ENCODE measurements at places on chromosomes 12 and 14.

GRCh38 chr14:100810861-100811461 is 15.0 kb upstream of the MEG3 start:
- DNase-seq, result no peak

- DNase-seq, result no peak
Measured at GRCh38 chr12:41264281-41264680, 76.2 kb downstream of the PDZRN4 start.

- DNase-seq, result no peak
Measured at GRCh38 chr12:127559349-127560040, 707.5 kb upstream of the TMEM132C start.

- no peak for DNase-seq
Measured at GRCh38 chr12:110382683-110383082, 20.8 kb downstream of the ANAPC7 start.

DNA sequence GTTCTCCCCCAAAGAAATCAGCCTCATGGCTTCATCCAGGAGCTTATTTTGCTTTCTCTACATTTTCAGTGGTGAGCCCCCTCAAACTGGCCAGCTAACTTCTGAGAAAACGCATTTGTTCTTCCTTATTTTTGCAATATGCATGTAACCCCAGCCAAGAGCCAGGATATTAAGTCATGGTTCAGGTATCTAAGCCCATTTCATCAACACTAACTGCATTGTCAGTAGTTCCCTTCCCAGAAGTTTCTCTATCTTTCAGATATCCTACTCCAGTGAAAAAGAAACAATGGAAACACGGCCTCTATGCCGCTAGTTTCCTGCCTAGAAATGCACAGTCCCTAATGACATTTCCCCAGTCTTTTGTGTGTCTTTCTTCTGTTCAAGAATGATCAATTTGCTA is 102.8 kb upstream of the RASSF8 start:
- no peak for DNase-seq

DNA sequence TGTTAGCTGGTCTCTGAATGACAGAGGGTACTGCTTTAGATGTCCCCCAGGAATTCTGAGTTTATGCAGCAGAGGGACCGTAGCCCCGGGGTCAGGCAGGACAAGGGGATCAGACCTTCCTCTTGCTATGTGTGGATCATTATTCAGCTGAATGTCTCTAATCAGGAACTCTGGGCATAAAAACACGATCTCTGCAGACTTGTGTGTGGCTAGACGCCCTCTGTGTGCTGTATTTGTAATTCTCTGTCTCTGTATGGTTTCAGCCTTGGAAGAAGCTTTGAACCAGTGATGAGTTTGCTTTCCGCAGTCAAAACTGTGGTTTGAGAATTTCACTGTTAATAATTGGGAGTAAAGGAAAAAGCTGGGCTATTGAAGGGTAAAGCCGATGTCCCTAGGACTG is 125.3 kb downstream of the ETV6 start:
- no peak for DNase-seq

GRCh38 chr12:65536876-65537681 is 258.6 kb downstream of the MSRB3 start:
- no peak for DNase-seq

DNA sequence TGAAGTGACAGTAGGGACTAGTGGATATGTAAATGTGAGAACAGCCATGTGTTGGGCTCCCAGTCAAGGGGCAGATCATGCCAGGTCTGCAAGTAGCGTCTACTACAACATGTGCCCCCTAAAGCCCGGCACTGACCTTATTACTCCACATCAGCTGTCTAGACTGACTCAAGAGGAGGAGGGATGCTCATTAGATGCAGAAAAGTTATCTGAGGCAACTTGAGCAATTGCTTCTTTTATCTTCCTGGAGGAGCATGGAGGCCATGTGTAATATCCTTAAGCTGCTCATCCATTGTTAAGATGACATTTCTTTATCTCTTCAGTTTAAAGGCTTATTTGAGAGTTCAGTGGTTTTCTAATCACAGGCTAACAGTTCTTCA is 404.7 kb upstream of the FLRT2 start:
- DNase-seq, result no peak

- no peak for DNase-seq
Measured at GRCh38 chr12:2236506-2237294, 183.9 kb downstream of the CACNA1C start.

- DNase-seq, result no peak
Measured at GRCh38 chr12:99455350-99456035, 192.1 kb upstream of the GARIN6 start.

DNA sequence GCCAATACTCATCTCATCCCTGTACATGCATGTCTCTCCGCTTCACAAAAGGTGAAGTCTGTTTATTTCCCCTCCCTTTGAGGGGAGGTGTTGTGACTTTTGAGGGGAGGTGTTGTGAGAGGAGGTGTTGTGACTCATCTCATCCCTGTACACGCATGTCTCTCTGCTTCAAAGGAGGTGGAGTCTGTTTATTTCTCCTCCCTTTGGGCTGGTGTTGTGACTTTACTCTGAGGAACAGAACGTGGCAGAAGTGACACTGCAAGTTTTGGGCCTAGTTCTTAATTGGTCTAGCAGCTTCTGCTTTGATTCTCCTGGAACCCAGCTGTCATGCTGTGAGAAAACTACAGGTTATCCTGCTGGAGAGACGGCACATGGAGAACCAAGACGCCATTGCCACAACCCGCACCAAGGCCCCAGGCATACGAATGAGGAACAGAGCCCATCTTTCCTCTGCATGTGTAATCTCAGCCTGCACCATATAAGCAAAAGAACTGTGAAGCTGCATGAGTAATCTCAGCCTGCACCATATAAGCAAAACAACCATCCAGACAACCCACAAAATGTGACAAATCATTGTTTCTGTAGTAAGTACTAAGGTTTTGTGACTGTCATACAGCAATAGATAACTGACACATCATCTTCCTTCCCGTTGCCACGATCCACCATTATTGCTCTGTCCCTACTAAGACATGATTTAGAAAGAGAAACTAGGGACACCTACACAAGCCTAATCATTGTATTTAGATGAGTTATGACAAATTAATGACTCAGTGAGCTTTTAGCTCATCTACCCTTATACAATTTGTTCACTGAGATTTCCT is 30.0 kb downstream of the GALNT4 start:
- DNase-seq, result no peak

GRCh38 chr14:87975636-87976035 is 17.3 kb downstream of the GALC start:
- no peak for DNase-seq

DNA sequence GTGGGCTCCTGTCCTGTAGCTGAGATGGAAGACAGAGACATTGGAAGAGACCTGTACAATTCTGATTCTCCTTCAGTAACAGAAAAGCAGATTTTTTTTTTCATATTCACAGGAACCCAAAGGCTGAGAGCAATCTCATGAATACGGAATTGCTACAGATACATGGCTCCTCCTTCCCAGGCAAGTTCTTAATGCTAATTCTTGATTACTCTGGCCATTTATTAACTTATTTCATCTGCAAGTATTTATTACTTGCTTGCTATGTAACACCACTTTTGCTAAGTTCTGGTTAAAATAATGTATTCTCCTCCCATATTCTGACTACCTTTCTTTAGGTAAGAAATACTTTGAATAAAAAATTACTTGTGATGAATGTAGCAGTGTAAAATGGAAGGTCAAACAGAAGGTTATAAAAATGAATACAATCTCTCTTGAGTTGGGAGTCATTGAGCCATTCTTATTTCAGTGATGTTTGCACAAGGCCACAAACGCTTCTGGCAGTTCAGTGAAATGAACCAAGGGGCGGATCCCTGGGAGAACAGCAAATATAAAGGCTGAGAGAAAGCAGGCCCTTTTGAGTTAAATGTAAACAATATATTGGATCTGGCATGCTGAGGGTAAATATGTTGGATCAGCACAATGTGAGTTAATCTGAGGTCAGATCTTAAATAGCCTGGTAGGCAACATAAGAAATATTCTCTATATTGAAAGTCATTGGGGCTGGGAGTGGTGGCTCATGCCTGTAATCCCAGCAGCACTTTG is 37.6 kb downstream of the MUCL1 start:
- no peak for DNase-seq

GRCh38 chr14:99506276-99506675 is 25.1 kb downstream of the CCNK start:
- DNase-seq, result no peak

GRCh38 chr12:56141946-56142784 is 10.2 kb upstream of the MYL6B start:
- DNase-seq, result no peak

- no peak for DNase-seq
Measured at GRCh38 chr14:103428723-103429556, 43.7 kb downstream of the MARK3 start.

GRCh38 chr14:24298892-24299254 is 707 bp downstream of the DHRS1 start:
- DNase-seq, result peak; percentile 16

GRCh38 chr12:117087808-117088207 is 11.4 kb downstream of the TESC start:
- no peak for DNase-seq

DNA sequence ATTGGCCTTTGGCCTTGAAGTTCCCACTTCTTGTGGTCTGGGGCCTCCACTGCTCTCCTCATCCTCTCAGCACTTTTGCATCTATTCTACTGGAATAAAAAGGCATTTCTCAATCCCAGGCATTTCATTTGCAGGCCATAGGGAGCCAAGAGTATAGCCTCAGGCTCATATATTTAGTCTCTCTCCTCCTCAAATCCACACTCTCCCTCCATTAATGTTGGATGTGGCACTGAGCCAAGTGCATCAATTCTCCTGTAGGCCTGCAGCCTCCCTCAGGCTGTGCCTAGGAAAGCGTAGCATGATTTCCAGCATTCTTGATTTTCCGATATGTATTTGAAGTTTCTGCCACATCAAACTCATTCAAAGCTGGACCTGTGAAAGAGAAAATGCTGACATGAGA is 211.5 kb upstream of the CPNE8 start:
- no peak for DNase-seq

- no peak for DNase-seq
Measured at GRCh38 chr12:41188841-41189394, 798 bp downstream of the PDZRN4 start.

- DNase-seq, result no peak
Measured at GRCh38 chr12:24845615-24846014, 103.3 kb downstream of the BCAT1 start.

GRCh38 chr12:76356071-76356470 is 7.9 kb upstream of the BBS10 start:
- DNase-seq, result no peak

DNA sequence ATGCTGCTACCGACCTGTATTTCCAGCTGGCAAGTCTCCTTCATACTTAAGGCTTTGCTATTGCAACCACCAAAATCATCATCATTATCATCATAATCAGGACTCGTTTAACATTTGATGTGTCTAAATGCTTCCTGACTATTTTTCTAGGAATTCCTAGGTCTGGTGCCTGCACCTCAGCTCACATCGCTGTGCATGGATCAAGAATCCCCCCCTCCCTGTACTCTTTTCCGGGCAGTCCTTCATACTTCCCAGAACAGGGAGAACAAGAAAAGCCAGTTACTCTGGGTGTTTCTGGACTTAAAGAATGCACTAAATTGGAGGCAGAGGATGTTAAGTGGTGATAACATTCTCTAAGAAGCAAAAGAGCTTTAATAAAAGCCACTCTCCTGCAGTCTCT is 9.4 kb downstream of the ERP27 start:
- DNase-seq, result no peak

- DNase-seq, result no peak
Measured at GRCh38 chr12:91973813-91974212, 171.8 kb downstream of the BTG1 start.

DNA sequence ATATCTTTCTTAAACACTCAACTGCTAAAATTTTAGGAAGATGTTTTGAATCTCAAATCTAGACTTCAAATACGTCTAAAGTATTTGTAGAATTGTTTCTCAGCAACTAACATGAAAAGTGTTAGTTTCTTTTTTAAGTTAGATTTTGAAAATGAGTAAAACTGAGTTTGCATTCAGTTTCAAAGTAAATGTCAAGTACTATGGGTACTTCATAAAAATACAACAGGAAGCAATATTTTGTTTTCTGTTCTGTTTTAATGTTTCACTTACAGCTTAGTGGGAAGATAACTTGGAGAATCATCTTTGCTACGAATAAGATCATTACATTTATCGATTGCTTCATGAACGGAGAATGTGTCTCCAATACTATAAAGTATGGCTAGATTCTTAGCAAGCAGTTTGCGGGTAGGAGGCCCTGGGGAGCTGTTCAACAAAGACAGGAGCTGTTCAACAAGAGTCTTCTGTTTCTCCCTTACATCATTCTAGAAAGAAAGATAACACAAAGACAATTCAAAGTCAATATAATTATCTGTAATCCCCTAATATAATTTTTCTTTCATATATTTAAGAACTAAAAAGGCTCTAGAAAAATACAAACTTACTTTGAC is 20.2 kb downstream of the HEATR5A start:
- no peak for DNase-seq

DNA sequence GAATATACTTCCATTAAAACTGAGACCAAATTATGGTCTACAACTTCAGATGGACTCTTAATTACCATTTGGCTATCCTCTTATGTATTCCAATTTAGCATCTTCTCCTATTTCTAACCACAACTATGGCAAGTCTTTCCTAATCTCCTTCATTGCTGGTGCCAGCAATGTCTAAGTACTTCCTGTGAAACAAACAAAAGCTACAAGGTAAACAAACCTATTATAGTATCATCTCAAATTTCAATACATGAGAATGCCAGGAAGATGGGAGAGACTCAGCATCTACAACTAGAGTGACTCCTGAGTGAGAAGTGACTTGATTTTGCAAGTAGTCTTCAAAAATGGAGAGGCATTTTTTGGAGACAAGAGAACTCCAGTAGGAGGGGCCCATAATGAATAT is 202.9 kb upstream of the ATXN7L3B start:
- no peak for DNase-seq

DNA sequence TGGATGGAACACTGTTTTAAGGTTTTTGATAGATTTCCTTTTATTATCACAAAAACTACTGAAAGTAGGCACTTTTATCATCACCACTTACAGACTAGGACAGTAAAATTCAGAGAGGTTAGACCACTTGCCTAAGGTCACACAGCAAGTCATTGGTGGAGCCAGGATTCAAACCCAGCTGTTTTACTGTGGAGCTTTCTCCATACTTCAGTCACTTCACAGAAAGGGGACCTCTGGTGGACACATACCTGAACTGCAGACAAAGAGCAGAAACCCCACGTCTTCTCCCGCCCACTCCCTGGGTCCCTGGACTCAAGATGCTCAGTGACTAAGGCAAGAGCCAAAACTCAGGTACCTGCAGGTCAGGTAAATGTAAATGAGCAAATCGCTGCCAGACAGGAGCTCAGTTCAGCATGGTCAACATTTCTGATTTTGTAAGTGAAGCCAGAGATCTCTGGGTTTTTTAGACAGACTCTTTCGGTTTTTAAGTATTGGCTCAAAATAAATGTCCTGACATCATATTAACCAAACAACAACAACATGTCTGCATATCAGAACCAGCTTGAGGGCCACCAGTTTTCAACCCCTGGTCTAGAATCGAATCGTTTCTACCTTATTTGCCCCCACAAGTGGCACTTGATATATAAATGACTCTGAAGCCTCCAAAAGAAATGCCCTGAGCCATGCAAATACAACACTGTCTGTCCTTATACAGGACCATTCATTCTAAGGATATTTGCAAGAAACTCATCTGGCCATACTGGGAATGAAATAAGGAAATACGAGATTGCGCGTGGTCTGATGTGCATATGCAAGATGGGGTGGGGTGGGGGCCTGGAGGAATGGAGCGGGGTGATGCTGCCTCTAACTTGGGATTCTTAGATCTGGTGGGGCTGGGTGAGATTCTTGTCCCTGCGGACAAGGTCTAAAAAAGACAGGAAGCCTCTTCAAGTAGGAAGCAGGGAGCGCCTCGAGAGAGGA is 110.9 kb downstream of the KSR2 start:
- no peak for DNase-seq

- no peak for DNase-seq
Measured at GRCh38 chr14:72948481-72949138, 22.3 kb downstream of the DCAF4 start.

All from DMS 273 treated with DMSO at 0.1 percent for 48 hours (cell line).